ENCODE measurements at places on chromosomes 11 and 22. TPM values are rescaled to one million over a fixed set of nuclear protein-coding genes. Genes with fewer than 3 reads are reported as not detected.

CLNS1A gene
- 33.0 TPM for total RNA-seq

UCP3 gene
- 1.7 TPM for total RNA-seq

CD3G gene
- 1.9 TPM for total RNA-seq

HYLS1 gene
- 3.4 TPM for total RNA-seq

Measured in subcutaneous adipose tissue (tissue), 4 donors.